ENCODE measurements at places on chromosomes 12 and 14.
A peak's percentile ranks its signal among the peaks of the same experiment; 100 is the strongest.

DNA sequence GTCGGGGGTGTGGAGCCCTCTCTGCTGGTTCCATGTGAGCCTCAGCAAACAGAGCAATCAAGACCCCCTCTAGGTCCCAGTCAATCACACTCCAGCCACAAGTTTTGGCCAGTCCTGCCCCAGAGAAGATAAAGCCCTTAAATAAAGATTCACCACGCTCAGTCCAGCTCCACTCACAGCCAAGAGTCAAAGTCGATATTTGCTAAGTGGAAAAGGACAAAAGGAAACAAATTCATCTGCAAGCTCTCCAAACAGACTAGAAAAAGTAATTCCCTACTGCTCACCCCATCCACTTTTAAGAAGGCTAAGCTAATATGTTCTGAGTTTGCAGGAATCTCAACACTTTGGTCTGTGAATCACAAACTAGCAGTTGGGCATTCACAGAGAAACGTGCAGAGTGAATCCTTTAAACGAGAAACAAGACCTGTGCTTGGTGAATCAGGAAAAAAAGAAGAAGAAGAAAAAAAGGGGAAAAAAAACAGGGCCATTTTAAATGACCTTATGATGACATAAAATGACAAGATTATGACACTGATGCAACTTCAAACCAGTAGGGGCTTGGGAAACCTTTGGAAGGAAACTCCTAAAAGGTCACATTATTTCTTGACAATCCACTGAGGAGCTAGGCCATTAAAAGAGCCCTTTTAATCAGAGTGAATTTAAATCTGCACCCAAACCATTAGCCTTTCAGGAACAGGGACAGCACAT is 41.8 kb upstream of the FOXN3 start:
- no peak for DNase-seq
- peak overlapping the region; percentile 3 for H3K27ac ChIP-seq
- no peak overlapping the region for H3K4me3 ChIP-seq
- H3K27me3 ChIP-seq = no peaks in the 10 kb centered on the region
- H3K36me3 ChIP-seq = no peaks in the 10 kb centered on the region

DNA sequence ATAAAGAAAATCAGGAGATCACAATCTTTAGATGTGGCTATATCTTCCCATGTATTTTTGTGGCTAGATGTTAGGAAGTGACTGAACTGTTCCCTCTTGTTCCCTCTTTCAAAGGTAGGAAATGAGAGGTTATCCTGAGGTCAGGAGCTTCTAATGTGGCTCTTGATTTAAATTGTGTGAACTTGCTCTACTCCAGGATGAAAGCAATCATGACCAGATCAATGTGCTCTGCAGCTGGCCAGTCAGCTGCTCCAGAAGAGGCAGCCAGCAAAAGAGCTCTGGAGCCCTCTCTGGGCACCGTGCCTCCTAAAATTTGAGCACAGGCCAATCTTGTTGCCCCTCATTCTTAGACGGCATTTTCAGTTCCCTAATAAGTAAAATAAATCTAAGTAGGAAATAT is 32.0 kb downstream of the CDK17 start:
- H3K36me3 ChIP-seq = peaks cover 4% of the 10 kb centered on the region
- no peak for DNase-seq
- H3K27me3 ChIP-seq = no peaks in the 10 kb centered on the region
- peaks cover 50% of the 10 kb centered on the region for H3K4me1 ChIP-seq
- H3K4me3 ChIP-seq = no peak overlapping the region

GRCh38 chr12:27970401-27971120 is 2.0 kb downstream of the PTHLH start:
- H3K4me3 ChIP-seq = peak overlapping the region; percentile 32
- peaks cover 67% of the 10 kb centered on the region for H3K27me3 ChIP-seq
- H3K4me1 ChIP-seq = peaks cover 7% of the 10 kb centered on the region
- no peaks in the 10 kb centered on the region for H3K36me3 ChIP-seq

DNA sequence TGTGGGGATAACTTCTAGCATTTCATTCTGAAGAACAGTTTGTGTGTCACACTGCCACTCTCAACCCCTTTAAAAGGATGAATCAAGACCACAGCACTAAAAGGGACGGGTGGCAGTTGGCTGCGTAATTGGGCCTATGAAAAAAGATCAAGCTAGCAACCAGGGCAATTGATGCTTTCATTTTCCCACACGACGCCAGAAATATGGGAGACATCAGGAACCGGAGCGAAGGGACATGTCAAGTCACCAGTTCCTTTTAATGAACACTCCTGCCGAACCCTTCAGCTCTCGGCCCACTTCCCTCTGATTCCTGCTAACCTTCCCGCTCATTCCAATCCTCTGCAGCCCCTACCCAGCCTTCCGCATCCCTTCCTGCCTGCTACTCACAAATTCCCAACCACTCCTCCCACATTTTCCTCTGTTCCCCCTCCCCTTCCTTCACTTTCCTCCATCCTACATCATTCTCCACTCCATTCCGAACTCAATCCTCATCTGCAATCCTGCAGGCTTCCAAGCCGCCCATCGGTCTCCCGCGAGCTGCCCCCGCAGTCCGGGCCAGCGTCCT is 753 bp downstream of the CSRNP2 start:
- no peak for DNase-seq
- H3K27ac ChIP-seq = peak overlapping the region; percentile 98
